ENCODE measurements at places on chromosomes 4 and X. TPM values are rescaled to one million over a fixed set of nuclear protein-coding genes. Genes with fewer than 3 reads are reported as not detected.

Gene ANKRD37
- total RNA-seq: 6.4 TPM

- no peak overlapping the region for H3K27ac ChIP-seq
- H3K4me3 ChIP-seq: no peak overlapping the region
- no peaks in the 10 kb centered on the region for H3K4me1 ChIP-seq
- H3K27me3 ChIP-seq: no peaks in the 10 kb centered on the region
- no peak for DNase-seq
Observed at GRCh38 chr4:75497133-75497532, 17.1 kb downstream of the RCHY1 start.

DNA sequence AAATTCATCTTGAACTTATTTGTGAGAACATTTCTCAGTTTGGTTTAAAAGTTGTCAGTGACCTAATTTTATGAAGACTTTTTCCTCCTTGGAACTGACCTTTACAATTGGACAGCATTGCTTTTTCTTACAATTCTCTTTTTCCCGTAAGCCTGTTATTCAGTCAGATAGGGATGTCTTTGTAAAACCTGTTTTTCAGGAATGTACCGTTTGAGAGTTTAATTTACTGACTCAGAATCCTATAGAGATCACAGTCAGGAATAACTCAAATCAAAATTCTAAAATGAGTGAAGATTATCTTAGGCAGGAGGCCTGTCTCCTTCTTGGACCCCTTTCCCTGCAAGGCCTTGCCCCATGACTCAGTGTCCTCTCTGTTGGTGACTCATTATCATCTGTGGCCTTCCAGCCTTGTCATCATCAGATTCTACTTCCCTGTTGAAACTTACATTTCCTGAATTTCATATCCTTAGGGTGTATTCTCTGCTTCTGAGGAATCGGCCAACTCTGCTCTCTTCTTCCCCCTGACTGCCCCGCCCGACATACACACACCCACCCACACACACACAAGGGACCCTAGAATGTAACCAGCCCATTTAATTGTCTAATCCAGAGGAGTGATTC is 99.8 kb downstream of the ARHGAP10 start:
- H3K4me3 ChIP-seq: no peak overlapping the region
- no peaks in the 10 kb centered on the region for H3K27me3 ChIP-seq
- DNase-seq: no peak

DNA sequence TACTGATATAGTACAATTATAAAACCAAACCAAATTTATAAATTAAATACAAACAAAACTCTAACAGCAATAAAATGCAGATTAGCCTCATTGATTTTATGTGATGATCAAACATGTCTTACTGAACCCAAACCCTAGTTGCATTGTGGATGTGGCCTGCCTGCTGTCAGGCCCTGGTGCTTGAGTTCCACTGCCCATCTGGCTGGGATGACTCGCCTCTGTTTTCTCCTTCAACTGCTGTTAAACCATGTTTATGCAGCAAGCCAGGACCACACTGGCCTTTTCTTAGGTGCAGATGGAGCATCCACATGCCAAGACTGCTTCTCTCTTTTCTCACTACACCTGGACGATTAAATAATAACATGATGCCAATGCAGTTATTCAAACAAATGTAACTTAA is 22.6 kb downstream of the NAP1L5 start:
- H3K4me1 ChIP-seq: no peaks in the 10 kb centered on the region
- peaks cover 12% of the 10 kb centered on the region for H3K36me3 ChIP-seq
